NCI-H2171 treated with DMSO at 0.1 percent for 48 hours (cell line): ENCODE measurements at places on chromosomes 2 and 18.

GRCh38 chr2:183060571-183061231, 17.8 kb upstream of the DUSP19 start:
- DNase-seq: no peak

GRCh38 chr2:234330902-234331301, 166.0 kb downstream of the ARL4C start:
- DNase-seq: no peak

DNA sequence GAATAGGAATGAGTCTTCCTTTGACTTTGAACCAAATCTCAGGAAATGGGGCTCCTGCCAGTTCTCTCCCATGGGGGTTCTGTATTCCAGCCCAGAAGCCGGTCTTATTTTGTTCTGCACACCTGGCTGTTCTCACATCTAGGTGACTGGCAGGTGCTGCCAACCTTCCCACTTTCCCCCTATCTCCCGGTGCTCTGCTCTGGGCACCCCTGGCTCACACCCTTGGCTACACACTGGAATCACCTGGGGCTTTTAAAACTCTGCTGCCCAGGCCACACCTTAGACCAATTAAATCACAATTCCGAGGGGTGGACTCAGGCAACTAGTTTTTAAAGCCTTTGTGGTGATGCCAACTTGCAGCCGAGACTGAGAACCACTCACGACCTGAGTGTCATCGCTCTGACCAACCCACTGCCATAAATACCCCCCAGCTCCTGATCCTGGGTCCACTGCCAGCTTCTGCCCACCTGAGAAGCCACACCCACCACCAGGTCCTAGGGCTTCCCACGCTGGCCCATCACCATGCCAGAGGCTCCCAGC, 69.2 kb downstream of the KCNF1 start:
- DNase-seq: peak; percentile 22

DNA sequence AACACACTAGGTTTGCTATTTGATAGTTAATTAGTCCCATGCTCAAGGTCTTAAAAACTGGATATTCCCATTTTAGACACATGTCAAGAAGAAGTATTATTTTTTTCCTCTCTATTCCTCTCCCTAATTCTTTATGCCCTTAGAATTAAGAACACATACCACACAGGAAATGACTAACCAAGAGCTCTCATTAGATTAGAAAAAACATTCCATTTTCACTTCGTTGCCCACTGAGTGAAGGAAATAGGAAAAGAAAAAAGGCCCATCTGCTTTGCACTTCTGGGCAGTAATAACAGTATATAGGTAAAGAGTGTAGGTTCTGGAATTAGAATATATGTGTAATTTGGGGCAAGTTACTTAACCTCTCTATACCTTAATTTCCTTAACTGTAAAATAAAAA, 26.9 kb downstream of the ACADL start:
- DNase-seq: no peak

- DNase-seq: peak; percentile 53
Measured at GRCh38 chr2:97906307-97906706, 89.4 kb downstream of the TMEM131 start.

DNA sequence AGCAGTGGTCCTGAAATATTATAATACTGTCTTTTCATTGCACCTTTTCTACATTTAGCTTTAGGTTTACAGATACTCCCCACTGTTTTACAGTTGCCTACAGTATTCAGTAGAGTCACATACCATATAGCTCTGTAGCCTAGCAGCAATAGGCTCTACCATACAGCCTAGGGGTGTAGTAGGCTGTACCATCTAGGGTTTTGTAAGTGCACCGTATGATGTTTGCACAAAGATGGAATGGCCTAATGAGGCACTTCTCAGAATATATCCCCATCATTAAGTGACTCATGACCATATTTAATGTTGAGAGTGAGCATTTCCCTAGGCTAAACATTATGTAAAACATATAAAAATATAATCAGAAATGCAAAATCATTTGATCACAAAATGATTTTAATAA, 511.3 kb upstream of the RAB12 start:
- no peak for DNase-seq

- DNase-seq: no peak
Measured at GRCh38 chr18:25180973-25181548, 170.9 kb downstream of the ZNF521 start.

GRCh38 chr2:134623796-134624195, 95.0 kb downstream of the TMEM163 start:
- no peak for DNase-seq

- DNase-seq: no peak
Measured at GRCh38 chr18:45330170-45330594, 285.1 kb upstream of the SLC14A2 start.

GRCh38 chr2:161386228-161386824, 29.8 kb upstream of the TBR1 start:
- DNase-seq: no peak

GRCh38 chr18:38321262-38321661, 755.7 kb upstream of the CELF4 start:
- no peak for DNase-seq

DNA sequence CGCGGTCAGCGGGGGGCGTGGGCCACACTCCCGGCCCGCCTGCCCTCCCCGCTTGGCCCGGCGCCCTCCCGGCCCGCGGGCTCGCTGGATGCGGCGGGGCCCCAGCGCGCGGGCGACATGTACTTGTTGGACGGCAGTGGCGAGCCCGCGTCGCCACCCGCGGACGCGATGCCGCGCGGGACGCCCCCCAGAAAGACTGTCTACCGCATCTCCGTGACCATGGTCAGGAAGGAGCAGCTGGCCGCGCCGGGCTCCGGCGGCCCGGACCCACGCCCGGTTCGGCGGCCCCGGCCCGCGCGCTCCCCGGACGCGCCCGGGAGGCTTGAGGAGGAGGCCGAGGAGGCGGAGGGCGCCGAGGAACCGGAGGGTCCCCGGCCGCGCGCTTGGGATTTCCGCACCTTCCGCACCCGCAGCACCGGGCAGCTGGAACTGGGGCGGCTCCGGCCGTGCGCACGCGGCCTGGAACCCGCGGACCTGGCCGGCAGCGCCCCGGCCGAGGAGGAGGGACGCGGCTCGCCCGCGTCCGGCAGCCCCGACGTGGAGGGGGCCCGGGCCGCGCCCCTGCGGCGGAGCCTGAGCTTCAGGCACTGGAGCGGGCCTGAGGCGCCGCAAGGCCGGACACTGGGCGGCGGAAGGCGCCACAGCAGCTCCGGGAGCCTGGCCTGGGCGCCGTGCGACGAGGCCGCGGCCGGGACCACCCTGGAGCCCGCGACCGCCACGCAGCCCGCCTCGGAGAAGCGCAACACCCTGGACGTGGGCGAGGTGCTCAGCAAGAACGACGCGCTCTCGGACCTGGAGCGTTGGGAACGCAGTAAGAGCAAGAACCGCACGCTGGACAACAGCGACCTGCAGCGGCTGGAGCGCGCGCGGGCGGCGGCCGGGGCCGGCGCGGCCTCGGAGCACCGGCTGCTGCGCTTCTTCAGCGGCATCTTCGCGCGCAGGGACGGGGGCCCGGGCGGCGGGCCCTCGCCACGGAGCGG, 176.4 kb downstream of the AGAP1 start:
- peak; percentile 4 for DNase-seq

DNA sequence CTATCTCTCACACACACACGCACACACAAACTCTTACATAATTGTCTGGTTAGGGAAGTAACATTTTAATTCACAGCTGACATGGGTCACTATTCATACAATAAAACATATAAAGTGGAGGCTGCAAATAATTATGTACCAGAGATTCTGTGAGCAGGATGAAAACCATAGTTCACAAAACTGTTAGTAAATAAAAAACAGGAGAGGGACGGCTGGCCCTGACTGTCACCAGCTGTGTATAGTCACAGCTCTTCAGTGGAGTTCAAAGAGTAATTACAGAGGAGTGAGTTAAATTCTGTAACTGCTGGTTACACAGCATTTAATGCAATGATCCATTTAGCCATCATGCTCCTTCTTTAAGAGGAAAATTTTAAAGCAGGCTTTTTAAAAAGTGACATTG, 76.9 kb downstream of the NRXN1 start:
- peak; percentile 47 for DNase-seq

GRCh38 chr2:24439280-24439970, 51.6 kb upstream of the NCOA1 start:
- no peak for DNase-seq

- DNase-seq: no peak
Measured at GRCh38 chr2:68251855-68252399, 405 bp downstream of the PPP3R1 start.

GRCh38 chr2:138182937-138183312, 218.7 kb downstream of the HNMT start:
- DNase-seq: no peak

DNA sequence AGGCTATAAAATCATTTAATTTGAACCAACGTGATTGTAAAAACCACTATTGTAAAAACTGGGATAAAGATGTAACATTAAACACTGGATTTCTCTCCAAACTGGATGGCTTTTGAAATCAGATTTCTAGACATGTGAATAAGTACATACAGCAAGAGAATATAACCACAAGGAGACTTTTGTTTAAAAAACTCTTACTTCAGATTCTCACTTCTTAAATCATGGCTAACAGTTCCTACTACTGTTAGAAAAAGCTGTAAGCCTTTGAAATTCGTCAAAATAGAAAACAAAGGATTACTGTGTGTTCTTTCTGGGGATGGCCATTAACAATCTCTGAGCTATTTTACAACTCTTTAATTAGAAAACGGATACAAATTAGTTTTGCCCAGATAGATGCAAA, 39.4 kb upstream of the SH3BP4 start:
- DNase-seq: no peak

DNA sequence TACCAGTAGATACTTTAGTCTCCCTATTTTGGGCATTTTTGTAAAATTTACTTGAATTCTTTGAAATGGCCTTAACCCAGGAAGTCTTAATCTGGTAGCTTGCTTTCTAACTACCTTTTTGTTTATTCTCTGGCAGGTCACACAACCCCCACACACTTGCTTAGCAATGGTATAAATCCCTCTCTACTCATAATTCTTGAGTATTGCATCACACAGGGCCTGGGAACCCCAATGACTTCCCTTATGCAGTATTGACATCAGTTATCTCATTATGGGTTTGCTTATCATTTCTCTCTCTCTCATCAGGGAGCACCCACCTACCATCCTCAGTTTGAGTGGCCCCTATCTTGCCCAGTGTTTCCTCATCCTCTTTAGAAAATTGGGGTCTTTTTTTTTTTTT, 207.1 kb downstream of the KCNS3 start:
- DNase-seq: no peak

- no peak for DNase-seq
Measured at GRCh38 chr2:177078416-177078815, 134.2 kb upstream of the HNRNPA3 start.

GRCh38 chr2:102335871-102336366, 19.7 kb upstream of the IL18R1 start:
- no peak for DNase-seq

GRCh38 chr18:59033359-59033758, 106.3 kb upstream of the SEC11C start:
- no peak for DNase-seq

DNA sequence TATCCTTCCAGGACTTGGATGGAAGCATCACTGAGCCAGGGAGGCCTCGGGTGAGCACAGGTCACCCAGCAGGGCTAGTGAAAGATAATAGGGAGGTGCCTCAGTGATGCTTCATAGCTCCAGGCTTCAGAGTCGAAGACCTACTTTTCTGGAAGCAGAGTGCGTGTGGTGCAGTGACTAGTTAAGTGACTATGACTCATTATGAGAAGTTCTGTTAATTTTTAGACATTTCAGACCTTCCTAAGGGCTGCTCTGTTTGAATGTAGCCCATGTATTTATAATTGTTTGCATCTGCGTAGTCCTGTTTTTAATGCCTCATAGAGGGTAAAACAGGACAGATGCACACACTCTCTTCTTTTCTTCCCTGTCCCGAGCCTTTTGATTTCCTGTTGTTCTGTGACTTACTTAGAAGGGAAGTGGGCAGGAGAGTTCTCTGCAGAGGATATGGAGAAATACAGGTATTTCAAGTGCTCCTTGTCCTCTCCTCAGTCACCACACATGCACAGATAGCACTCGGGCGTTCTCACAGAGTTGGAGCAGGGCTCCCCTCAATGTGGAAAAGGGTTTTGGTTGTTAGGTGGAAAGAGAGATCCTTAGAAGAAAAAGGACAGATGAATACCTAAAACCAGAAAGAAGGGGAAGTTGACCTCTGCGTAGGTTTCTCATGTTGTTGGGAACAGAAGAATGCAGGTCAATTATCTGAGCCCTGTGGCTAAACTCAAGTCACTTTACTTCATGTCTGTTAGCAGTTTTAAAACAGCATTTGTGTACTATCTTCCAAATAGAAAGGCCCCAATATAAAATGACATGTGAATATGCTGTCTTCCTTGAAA, 34.7 kb downstream of the RALB start:
- DNase-seq: no peak

- DNase-seq: peak; percentile 73
Measured at GRCh38 chr2:178142274-178143065, 30.2 kb downstream of the RBM45 start.

- DNase-seq: no peak
Measured at GRCh38 chr2:218448934-218449333, 30.0 kb downstream of the VIL1 start.

- DNase-seq: peak; percentile 67
Measured at GRCh38 chr2:8662239-8662879, 19.5 kb upstream of the ID2 start.

- DNase-seq: no peak
Measured at GRCh38 chr2:218871345-218872302, 9.0 kb upstream of the WNT10A start.

GRCh38 chr2:189137519-189137918, 42.0 kb downstream of the COL5A2 start:
- no peak for DNase-seq
